ENCODE measurements at places on chromosomes 12 and 14. TPM values are rescaled to one million over a fixed set of nuclear protein-coding genes. Genes with fewer than 3 reads are reported as not detected.

DNA sequence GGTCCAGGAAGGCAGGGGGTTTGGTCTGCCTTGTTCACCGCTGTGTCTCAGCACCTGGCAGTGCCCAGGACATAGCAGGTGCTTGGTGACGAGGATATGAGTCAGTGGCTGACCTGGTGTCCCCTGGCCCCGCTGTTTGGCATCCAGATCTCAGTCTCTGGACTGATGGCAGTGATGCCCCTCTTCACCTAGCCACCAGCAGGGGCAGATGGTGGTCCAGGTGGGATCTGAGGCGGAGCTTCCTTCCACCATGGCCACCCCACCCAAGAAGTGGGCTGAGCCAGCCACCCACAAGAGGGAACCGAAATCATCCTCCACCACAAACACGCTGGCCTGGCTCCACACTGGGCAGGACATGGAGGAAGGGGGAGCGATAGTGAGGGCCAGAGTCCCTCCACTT is 16.1 kb upstream of the SH2B3 start:
- DNase-seq = no peak

GRCh38 chr12:66584673-66585072 is 94.2 kb downstream of the GRIP1 start:
- DNase-seq = no peak

GRCh38 chr12:92953747-92954146 is 24.7 kb upstream of the EEA1 start:
- DNase-seq = no peak

DNA sequence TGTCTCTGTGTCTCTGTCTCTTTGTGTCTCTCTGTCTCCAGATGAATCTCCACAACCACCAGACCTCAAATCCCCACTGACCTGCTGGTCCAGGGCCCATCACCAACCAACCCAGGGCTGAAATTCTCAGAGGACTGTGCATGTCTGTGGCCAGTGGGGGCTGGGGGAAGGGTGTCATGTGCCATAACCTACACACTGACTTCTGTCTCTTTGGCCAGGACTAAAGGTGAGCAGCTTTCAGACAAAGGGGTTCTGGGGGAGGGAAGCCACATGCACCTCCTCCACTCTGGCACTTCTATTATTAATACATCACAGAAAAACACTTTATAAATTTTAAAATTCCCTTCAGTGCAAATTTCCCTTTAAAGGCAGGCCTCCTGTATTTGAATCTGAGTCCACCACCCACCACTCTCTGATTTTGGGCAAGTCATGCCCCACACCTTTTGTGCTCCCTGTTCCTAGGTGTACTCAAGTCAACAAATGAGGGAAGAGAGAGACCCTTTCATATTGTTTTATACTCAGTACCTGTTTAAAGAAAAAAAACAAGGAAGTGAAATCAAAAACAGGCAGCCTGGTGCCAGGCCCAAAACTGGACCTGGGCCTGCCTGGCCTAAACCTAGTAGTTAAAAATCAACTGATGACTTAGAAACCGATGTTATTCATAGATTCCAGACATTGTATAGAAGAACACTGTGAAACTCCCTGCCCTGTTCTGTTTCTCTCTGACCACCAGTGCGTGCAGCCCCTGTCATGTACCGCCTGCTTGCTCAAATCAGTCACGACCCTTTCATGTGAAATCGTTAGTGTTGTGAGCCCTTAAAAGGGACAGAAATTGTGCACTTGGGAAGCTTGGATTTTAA is 80.2 kb downstream of the TUNAR start:
- DNase-seq = no peak

GRCh38 chr12:105262461-105263184 is 26.6 kb upstream of the APPL2 start:
- no peak for DNase-seq

GRCh38 chr12:105539735-105540134 is 209.2 kb downstream of the C12orf75 start:
- DNase-seq = no peak

- DNase-seq = no peak
These were observed 139.2 kb downstream of the C12orf75 start for GRCh38 chr12:105469701-105470100.

DNA sequence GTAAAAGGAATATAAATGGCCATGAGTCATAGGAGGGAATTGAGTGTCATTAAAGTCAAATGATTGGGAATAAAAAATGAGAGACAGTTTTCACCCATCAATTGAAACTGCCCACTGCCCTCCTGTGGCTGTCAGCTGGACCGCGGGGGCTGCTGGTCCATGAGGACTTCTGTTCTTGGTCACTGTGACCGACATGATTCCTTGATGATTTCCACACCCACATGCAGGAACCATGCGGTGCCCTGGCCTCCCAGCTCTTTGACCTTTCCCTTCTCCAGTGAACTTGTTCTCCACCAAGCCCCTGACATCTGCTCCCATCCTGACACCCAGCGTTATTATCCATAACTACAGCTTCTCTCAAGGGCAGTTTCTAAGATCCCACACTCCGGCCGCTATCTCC is 48.4 kb downstream of the C12orf75 start:
- DNase-seq = no peak

GRCh38 chr14:51335961-51336723 is 96.1 kb downstream of the TMX1 start:
- no peak for DNase-seq

DNA sequence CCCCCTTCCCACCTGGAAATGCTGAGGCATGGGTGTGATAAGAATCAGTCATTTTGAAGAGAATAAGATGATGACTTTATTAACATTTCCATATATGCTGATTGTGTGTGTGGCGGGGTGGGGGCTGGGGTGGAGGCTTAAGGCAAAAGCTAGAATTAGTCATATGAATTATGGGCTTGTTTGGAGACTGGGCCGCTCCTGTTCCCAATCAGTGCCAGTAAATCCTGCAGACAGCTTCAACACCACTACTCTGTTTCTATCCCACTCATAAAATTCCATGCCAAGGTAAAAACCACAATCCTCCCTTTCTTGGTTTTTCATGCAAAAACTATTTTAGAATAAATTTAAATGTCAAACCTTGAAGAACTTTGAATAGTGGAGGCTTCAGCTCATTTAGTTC is 29.9 kb upstream of the SLC38A2 start:
- no peak for DNase-seq

- DNase-seq = peak; percentile 29
These were observed 63.2 kb upstream of the TMX1 start for GRCh38 chr14:51176839-51177238.

GRCh38 chr14:104211215-104211614 is 72.8 kb downstream of the KIF26A start:
- no peak for DNase-seq

DNA sequence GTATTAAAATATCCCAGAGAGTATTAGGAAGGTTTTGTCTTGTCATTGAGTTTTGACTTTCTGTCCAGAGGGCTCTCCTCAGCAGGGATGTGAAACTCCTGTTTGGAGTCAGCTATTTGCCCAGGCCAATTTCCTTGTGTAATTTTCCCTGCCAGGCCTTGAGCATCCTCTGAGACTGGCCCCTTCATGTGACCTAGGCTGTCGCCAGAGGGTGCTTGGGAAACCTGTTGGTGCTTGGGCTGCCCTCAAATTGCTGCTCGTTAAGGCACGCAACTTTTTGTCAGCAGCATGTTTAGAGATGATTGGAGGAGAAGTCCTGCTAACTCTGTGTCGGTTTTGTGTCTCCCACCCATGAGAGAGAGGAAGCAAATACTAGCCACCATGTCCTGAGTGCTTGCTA is 39.1 kb downstream of the IQSEC3 start:
- no peak for DNase-seq

GRCh38 chr12:13559318-13559978 is 362.9 kb downstream of the EMP1 start:
- no peak for DNase-seq

- no peak for DNase-seq
These were observed 19.1 kb upstream of the TBX3 start for GRCh38 chr12:114703060-114703493.

DNA sequence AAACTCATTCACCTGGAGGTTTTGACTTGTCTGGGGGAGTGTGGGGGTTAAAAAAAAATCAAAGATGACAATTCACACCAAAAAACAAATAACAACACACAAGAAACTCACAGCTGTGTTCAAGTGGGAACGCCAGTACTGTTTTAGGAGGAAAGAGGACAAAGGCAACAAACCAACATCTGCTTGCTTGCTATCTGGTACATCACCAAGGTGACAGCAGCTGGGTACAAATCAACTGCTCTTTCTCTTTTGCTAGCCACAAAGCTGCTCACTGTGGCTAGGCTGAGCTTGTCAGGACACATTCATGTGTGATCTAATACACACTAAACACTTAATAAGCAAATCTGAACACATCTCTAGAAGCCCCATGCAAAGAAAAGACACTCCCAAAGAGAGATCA is 128.0 kb upstream of the RAP1B start:
- DNase-seq = no peak

DNA sequence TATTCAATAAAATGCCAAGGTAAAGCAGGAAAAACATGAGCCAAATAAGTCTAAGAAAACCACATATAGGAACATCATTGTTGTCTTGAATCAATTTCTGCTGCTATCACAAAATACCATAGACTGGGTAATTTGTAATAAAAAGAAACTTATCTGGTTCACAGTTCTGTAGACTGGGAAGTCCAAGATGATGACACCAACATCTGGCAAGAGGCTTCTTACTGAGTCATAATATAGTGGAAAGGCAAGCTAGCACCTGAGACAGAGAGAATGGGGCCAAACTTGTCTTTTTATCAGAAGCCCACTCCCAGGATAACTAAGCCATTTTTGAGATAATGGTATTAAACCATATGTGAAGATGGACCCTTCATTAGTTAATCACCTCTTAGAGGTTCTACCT is 975.9 kb downstream of the FLRT2 start:
- DNase-seq = no peak

- no peak for DNase-seq
These were observed 441.0 kb downstream of the FUT8 start for GRCh38 chr14:65853407-65853955.

DNA sequence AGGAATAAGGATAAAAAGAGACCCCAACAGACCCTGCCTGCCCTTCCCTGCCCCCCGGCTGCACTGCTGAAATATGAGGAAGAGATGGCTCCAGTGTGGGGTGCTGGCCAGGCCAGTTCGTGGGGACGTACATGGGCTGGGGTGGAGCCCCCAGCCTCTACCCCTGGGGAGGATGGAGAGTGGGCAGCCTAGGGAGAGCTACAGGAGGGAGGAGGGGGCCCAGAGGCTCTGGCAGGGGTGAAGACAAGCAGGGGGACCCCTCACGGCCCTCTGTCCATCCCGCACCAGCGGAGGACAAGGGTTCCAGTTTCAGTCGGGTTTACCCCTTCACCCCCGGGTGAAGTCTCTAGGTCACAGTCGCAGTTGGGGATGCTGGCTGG is 11.0 kb upstream of the RPLP0 start:
- no peak for DNase-seq

DNA sequence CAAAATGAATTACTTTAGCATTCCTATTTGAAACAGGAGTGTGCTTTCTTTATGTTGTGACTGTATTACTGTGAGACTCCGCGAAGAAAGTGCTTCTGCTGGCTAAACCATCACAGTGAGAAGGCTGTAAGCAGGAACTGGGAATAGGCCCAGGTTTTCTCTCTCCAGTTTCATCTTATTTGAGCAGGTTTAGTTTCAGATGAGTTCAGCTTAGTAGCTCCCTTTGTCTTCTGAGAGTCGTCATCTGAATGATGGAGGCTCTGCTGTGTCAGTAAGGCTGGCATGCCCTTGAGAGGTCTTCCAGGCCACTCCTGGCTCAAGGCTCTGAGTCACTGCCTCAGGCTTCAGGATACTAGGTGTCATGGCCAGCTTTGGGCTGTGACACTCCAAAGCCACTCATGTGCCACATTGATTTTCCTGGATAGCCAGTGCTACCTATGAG is 205.6 kb upstream of the RGS6 start:
- DNase-seq = no peak

- no peak for DNase-seq
These were observed 1.3 kb downstream of the GLI1 start for GRCh38 chr12:57460841-57461275.

- peak; percentile 83 for DNase-seq
These were observed 11.0 kb downstream of the PDE1B start for GRCh38 chr12:54560374-54560858.

GRCh38 chr14:22865424-22866405 is 5.8 kb upstream of the LRP10 start:
- no peak for DNase-seq

- DNase-seq = no peak
These were observed 9.8 kb upstream of the BDKRB2 start for GRCh38 chr14:96194657-96195431.

DNA sequence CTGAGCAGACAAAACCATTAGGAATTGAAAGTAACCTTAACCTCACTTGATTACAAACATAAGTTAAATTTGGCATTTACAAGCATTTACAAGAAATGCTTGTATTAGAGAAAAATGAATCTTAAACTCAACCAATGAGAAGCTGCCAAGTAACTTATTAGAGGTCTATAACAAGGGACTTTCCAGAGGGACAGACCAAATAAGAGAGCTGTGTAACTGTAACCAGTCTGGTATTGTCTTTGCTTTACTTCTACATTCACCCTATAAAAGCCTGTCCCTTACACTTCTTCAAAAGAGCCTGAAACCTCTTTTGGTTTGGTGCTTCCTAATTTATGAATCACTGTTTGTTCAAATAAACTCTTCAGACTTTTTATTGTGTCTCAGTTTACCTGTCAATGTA is 450.0 kb upstream of the FAR2 start:
- no peak for DNase-seq

DNA sequence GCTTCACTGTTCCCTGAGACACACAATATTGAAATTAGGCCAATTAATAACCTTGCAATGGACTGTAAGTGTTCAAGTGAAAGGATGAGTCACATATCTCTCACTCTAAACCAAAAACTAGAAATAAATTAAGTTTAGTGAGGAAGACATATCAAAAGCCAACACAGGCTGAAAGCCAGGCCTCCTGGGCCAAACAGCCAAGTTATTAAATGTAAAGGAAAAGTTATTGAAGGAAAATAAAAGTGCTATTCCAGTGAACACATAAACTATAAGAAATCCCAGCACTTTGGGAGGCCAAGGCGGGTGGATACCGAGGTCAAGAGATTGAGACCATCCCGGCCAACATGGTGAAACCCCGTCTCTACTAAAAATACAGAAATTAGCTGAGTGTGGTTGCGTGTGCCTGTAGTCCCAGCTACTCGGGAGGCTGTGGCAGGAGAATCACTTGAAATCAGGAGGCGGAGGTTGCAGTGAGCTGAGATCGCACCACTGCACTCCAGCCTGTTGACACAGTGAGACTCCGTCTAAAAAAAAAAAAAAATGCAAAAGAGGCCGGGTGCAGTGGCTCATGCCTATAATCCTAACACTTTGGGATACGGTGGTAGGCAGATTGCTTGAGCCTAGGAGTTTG is 10.4 kb upstream of the HEATR5A start:
- no peak for DNase-seq

Gene CIROP
- polyA plus RNA-seq = 0.05 TPM

Gene RPL10L
- polyA plus RNA-seq = 0.51 TPM

Gene ZDHHC22
- not detected for polyA plus RNA-seq

Gene EML5
- 2.5 TPM for polyA plus RNA-seq

Gene GALNT16
- polyA plus RNA-seq = 4.4 TPM

Gene TAS2R14
- 4.4 TPM for polyA plus RNA-seq

Gene CHST11
- polyA plus RNA-seq = 14.5 TPM

Gene DPPA3
- polyA plus RNA-seq = not detected

Gene TTC9
- polyA plus RNA-seq = 10.2 TPM

All from right lung (tissue), 10 donors.